ENCODE measurements at places on chromosomes 12 and 14. TPM values are rescaled to one million over a fixed set of nuclear protein-coding genes. Genes with fewer than 3 reads are reported as not detected.

C3AR1 gene
- total RNA-seq = 0.14 TPM

- no peak for DNase-seq
These were observed 335.6 kb downstream of the SNAPC1 start for GRCh38 chr14:62097824-62098223.

KRT74 gene
- not detected for total RNA-seq

LRIG3 gene
- 25.9 TPM for total RNA-seq

DNA sequence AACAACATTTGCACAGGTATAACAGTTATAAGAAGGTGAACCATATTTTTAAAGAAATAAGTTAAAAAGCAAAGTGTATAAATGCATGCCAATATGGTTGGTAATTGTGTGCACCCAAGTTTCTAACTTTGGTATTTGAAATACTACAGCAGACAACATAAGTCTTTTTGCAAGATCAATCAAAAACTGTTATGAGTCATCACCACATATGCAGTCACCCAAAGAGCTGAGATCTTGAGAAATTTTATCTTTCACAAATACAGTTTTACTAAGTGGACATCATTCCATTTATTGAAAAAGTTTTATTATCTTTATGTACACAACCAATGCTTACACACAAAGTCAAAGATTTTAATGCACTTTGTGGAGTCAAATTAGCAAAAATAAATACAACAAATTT lies 7.0 kb upstream of the ACSS3 start:
- DNase-seq = no peak

- DNase-seq = peak; percentile 14
These were observed 13.8 kb downstream of the TMEM106C start for GRCh38 chr12:47977046-47977771.

GRCh38 chr14:70700955-70701585 lies 59.4 kb downstream of the TTC9 start:
- DNase-seq = no peak

DNA sequence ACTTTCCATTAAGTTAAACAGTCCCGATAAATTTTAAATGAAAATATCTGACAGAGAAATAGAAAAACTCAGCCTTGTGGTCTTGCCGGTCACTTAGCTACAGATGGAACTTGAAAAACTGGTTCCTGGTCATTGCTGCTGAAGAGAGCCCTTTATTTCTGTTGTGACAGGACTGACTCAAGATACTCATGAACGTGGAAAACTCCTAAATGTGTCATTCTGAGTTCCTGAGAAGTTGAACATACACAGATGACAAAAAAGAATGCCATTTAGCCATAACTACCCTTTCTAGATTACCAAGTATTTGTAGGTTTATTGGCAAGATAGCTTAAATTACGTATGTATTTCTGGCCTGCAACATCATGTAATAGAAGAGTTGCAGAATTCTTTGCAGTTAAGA lies 134.2 kb downstream of the HMGA2 start:
- DNase-seq = peak; percentile 75
